Renal pelvis (tissue), 12 donors: ENCODE measurements at places on chromosomes 5 and 9. TPM values are rescaled to one million over a fixed set of nuclear protein-coding genes. Genes with fewer than 3 reads are reported as not detected.

The POLK gene
- 31.2 TPM for polyA plus RNA-seq

The FOXB2 gene
- polyA plus RNA-seq = not detected

The SV2C gene
- 0.21 TPM for polyA plus RNA-seq

The AGXT2 gene
- polyA plus RNA-seq = 55.8 TPM
